Endothelial cell (in vitro differentiated cells): ENCODE measurements at places on chromosomes 7 and 10.

- no peak for DNase-seq
Observed at GRCh38 chr7:7970531-7971307, 2.1 kb downstream of the GLCCI1 start.

- no peak for DNase-seq
Observed at GRCh38 chr10:22589851-22590514, 124.4 kb downstream of the PIP4K2A start.

- DNase-seq, result no peak
Observed at GRCh38 chr7:101108961-101109360, 17.9 kb upstream of the SERPINE1 start.

- DNase-seq, result no peak
Observed at GRCh38 chr10:43265799-43266721, 805 bp downstream of the RASGEF1A start.

- no peak for DNase-seq
Observed at GRCh38 chr10:122632031-122632430, 67.6 kb downstream of the C10orf120 start.

GRCh38 chr7:82507365-82507975, 63.9 kb upstream of the CACNA2D1 start:
- DNase-seq, result no peak

- DNase-seq, result no peak
Observed at GRCh38 chr10:128686630-128687278, 560.5 kb upstream of the MKI67 start.

DNA sequence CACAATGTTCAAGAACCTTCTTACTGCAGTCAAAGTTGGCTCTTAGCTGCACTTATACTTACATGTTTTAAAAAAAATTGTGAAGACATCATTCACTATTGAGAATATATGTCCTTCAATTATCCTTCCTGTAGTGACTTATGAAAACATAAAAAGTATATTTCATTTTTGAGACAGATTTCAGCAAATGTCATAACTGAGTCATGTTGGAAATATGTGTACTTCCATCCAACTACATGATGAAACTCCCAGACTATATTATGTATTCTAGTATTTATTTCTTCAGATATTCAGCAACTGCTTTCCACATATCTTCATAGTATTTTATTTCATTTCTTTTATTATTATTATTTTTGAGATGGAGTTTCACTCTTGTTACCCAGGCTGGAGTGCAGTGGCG, 160.2 kb downstream of the ARHGAP12 start:
- no peak for DNase-seq
